ENCODE measurements at places on chromosomes 3 and 15.
A peak's percentile ranks its signal among the peaks of the same experiment; 100 is the strongest.

DNA sequence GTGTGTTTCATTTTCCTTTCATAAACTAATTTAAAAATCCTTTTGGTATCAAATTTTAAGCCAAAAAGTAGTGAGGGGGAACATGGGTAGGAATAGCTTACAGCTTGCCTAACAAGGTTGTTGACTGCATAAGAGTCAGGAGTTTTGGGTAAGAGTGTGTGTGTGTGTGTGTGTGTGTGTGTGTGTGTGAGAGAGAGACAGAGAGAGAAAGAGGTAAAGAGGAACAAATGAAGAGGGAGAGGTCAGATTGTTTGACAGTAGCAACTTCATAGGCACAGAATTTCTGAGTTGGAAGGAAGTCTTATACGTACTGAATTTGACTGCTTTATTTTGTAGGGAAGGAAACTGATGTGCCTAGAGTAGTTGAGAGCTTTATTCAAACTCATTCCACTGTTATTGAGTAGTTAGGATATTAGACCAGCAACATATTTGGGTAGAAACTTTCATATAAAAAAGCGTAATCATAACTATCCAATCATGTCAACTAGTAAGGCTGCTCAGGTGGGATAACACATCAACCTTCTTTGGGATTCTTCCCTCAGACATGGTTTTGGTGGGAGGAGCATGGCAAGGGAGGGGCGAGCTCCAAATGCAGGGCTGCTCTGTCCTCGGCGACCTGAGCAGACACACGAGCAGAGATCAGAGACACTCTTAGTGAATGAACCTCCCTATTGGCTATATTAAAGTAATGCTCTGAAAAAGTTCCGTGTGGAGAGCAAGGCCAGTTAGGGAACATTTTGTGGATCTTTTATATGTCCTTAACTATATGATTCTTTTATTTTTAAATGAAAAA lies 86.4 kb downstream of the LPP start:
- no peak for DNase-seq

- no peak for DNase-seq
Measured at GRCh38 chr3:157594413-157594812, 91.2 kb upstream of the VEPH1 start.

DNA sequence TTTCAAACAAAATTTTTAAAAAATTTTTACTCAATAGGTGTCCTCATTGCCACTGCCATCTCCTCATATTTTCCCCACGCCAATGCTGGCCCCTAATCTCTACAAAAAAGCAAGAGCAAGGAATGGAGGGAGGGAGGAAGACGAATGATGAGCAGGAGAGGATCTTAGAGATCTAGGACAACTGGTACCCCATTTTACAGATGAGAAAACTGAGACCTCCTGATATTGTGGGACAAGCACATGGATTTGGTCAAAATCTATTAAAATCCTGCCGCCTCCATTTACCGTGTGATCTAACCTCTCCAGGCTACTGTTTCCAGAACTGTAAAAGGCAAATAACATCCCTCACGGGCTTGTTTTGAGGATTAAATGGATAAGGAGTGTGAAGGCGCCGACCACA lies 4.6 kb downstream of the HEG1 start:
- DNase-seq: no peak

DNA sequence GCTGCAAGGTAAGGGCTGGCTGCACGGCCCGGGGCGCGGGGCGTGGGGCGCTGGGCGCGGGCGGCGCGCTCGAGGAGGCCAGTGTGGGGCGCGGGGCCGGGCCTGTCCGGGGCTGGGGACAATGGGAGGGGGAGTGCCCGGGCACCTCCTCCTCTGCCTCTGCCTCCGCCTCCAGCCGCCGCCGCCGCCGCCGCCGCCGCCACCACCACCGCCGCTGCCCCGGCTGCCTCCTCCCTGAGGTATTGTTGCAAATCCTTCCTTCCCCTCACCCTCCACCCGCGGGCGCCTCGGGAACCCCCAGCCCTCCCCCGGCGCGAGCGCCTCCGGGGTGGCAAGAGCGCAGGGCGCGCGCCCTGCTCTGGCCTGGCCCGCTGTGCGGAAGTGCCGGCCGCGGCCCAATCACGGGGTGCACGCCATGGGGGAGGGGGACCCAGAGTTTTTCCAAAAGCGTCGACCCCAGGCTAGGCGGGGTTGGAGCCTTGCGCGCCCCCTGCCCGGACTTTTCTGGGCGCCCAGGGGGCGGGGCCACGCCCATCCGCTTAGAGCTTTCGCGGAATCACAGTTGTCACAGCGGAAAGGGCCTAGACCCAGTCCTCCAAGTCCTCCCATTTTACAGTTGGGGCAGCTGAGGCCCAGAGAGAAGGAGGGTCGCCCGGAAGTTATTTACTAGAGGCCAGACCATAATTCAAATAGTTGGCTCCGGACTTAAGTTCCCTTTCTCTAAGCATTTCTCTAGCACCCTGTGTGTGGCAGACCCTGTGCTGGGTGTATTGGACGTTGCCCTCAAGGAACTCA lies at the start of gene LPP:
Gene LPP, plus strand, starts transcription at position 144 of the 795 bp plus-strand sequence. CDS start 251,964 bp downstream, outside the sequence.
- peak; percentile 88 for DNase-seq

GRCh38 chr3:127747066-127747465 lies 74.3 kb downstream of the ABTB1 start:
- no peak for DNase-seq

- DNase-seq: peak; percentile 30
Measured at GRCh38 chr15:31328428-31328968, 1.9 kb downstream of the KLF13 start.

DNA sequence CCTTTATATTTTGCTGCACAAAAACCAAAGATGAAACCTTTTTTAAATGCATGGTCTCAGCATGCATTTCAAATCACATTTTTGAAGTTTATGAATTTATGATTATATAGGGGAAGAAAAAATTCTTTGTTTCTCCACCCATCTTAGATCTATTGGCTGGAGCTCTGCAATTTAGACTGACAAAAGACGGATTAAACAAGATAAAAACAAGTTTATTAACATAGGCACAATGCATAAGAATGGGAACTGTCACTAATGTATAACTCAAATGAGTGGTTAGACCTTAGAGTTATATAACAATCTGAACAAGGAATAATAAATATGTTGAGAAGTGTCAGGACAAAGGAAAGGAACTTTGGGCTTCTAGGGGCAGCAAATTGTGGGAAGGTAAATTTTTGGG lies 132.5 kb downstream of the SERPINI1 start:
- DNase-seq: no peak

Measured in fibroblast of skin of right biceps (primary cell).